MV-4-11 (cell line): ENCODE measurements at places on chromosomes 12 and 14.

- no peak for DNase-seq
Measured at GRCh38 chr12:67519484-67520433, 128.8 kb upstream of the DYRK2 start.

DNA sequence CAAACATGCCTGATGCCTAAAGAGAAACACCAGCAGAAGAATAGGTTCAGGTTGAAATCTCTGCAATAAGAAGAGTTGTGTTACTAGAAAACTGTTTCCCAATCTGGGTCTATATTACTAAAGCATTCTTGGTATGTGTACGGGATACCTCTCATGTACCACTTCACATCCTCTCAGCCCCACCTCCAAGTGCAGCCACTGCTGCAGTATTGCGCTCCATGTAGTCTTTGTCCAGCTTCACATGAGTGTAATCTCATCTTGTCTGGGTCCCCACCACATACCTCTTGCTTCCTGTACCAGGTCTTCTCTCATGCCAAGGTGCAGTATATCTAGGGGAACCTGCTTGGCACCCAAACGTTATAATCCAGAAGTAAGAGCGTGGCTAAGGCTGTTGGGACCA, 187.5 kb upstream of the EEA1 start:
- no peak for DNase-seq

DNA sequence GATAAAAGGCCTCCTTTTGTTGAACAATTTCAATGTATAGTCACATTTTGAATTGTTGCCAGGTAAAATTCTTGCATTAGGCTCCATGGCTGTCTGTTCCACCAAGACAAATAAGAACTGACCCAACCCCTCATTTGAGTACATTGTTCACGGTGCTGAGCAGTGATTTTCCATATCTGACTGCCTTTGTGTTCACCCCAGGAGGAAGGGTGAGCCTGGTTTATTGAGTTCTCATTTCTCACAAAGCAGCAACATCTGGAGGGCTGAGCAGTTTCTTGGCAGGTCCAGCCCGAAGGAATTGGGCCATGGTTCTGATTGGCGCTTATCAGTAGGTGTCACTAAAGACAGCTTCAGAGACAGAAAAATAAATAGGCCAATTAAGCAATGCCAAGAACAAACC, 149.1 kb downstream of the BMP4 start:
- DNase-seq = no peak

GRCh38 chr12:102682366-102683289, 202.3 kb upstream of the IGF1 start:
- peak; percentile 45 for DNase-seq

DNA sequence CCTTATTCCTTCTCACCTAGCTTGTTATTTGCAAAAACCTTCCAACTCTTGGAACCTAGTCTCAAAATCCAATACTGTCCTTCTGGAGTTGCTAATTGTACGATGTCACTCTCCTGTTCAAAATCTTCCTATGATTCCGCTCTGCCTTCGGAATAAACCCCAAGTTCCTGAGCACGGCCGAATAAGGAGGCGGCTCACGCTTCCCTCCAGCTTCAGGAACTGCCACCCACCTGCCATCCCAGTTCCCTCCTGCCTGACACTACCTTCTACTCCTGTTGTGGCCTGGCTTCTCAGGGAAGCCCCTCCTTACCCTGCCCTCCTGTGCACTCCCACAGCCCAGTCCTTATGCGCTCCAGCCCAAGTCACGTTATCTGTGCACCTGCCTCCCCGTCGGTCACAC, 73.2 kb downstream of the SETD3 start:
- no peak for DNase-seq

- DNase-seq = no peak
Measured at GRCh38 chr12:92398565-92399309, 253.1 kb upstream of the BTG1 start.

DNA sequence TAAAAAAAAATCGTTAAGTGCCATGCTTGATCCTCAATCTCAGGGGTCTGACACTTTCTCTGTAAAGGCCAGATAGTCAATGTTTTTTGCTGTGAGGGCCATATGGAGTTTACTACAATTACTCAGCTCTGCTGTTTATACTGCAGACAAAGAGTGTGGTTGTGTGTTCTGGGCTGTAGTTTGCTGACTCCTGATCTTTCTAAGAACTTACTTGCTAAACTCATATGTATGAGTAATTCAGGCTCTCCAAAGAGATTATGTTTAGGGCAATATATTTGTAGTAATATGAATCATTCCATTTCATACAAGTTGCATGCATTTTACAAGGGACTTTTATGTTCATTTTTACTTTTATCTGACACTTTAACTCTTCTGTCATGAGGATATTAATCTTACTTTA, 188.2 kb downstream of the TMTC2 start:
- DNase-seq = no peak

DNA sequence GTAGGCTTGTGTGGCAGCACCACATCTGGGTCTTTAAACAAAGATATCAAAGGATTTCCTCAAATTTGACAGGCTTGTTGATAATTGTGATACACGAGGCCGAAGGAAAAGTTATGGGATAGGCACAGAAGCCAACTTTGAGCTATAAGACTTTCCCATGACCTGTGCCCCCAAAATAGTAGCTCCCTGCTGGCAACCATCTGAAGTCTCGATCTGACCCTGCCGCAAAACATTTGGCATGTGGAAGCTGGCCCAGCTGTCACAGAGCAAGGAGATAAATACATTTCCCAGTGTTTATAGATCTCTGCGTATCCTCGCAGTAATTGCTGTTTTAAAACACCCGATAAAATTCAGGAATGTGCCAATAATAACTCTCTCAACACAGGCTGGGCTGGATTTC, 26.4 kb upstream of the RGS6 start:
- DNase-seq = no peak

DNA sequence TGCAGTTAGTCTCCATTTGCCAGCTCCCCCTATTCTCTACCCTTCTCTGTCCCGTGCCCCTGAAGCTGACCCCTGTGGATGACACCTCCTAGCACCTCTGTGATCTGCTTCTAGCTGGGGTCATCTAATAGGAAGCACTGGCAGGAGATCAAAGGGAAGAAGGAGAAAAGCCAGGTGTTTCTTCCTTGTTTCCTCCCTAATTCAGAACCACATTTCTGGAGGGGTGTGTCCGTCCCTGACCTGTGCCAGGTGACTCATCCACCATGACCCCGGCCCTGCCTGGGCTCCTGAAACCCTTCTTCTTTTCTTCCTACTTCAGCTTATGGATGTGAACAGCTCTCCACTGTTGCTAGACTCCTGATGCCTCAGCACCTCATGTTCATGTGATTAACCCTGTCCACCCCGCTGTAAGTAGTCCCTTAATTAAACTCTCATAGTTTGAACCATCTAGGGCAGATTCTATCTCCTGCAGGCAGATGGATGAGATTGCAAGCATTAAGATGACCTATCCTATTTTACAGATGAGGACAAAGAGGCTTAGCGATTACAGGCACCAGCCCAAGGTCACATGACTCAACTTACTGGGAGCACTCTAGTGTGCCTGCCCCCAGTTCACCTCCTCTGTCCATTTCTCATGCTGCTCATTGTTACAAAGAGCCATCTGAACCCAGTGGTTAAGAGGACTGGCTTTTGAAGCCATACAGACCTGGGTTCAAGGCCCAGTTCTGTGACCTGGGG, 770.5 kb downstream of the MED13L start:
- no peak for DNase-seq

- peak; percentile 4 for DNase-seq
Measured at GRCh38 chr12:63888908-63889635, 44.6 kb downstream of the SRGAP1 start.

GRCh38 chr12:30753233-30753632, 1.5 kb downstream of the CAPRIN2 start:
- no peak for DNase-seq

DNA sequence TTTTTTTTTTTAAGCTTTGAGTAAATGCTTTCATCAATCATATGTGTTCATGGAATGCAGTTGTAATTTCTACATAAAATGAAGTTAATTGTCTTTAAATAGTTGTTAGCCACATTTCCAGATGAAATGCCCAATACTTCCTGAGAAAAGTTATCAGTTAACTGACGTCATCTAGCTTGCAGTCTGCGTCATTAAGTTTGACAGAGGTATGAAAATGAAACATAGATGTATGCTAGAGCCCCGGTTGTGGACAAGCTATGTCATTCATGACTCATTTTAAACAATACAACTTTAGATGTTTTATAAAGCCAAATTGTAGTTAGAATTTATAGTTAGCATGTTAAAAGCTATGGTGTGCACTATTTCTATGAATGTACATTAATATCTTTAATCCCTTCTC, 90.7 kb downstream of the PLEKHA5 start:
- DNase-seq = no peak

DNA sequence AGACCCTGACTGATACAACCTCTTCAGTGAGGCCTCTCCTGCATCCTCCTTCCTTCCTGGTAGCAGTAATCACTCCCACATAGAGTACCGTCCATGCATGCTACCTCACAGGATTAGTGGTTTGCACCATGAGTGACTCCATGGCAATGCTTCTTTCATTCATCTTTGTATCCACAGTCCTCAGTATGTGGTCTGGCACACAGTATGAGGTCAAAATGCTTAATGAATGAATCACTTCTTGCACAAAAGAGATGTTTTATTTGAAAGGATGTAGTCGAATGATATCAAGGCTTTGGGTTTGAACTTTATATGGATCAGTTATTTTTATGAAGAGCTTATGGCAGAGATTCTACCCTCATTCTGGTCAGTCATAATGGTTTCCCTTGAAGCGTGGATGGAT, 42.2 kb downstream of the KCNA5 start:
- DNase-seq = no peak

DNA sequence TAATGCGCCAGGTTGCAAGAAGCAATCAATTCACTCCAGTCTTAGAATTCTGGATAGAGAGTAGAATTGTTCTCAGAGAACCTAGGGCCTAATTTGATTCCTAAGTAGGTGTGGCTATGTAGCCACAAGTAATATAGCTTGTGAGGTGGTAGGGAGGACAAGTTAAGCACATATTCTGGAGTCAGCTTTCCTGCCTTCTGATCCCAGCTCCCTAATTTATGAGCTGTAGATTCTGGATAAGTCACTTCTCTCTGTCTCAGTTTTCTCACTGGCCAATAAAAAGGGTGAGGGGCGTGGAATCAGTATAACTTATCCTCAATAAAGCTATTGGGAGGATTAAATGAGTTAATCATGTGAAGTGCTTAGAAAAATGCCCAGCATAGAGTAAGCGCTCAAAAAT, 3.0 kb upstream of the SNW1 start:
- DNase-seq = no peak

GRCh38 chr12:23898121-23898520, 51.3 kb downstream of the SOX5 start:
- no peak for DNase-seq

GRCh38 chr14:67951529-67952135, 132.1 kb downstream of the RAD51B start:
- no peak for DNase-seq

GRCh38 chr12:109639151-109639872, 65.7 kb downstream of the MVK start:
- DNase-seq = no peak

DNA sequence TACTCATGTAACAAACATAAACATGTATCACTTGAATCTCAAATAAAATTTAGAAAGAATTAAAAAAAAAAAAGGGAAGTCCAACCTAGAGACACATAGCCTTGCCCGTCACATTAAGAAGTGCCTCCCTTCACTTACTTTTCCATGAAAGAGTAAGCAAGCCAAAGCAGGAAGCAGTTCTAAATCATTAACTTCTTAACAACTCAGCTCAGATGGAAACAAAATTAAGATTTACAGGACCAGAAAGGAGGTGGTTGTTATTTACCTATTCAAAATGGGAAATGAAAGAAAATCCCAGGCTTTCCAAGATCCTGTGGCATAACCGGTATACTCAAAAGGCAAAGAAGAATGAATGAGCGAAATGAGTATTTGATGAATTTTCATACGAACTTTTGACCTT, 258.6 kb upstream of the DCN start:
- no peak for DNase-seq

DNA sequence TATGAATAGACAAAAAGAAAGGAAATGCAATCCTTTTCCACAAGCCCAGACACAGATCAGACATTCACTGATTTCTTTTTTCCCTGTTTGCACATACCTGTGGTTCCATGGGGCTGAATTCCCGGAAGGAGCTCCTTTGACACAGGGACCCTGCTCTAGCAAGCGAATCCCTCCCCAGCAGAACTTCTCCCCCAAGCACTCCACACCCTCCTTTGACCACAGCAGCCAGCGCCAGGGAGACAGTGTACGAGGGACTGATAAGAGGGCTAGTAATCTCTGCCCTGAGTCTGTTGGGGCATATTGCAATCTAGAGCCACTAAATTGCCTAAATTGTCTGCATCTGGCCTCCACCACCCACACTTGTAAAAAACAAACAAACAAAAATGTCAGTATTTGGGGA, 83.4 kb upstream of the NTF3 start:
- DNase-seq = no peak

DNA sequence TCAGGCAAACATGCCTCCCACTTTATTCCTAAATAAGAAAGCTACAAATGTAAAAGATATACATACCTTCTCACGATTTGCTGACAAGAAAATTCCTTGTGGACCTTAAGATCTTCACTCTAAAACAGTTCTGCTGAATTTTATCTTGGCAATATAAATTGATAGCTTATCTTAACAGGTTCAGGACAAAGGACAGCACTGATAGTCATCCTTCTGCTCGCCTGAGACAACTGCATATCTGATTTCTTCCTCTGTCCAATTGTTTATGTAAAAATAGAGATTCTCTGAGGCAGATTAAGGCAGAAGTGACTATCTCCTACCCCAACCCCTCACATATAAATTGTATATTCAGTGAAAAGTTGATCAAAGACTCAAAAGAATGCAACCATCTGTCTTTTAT, 44.9 kb downstream of the CAPZA3 start:
- no peak for DNase-seq

GRCh38 chr12:108424026-108424425, 84.9 kb upstream of the CMKLR1 start:
- DNase-seq = no peak

DNA sequence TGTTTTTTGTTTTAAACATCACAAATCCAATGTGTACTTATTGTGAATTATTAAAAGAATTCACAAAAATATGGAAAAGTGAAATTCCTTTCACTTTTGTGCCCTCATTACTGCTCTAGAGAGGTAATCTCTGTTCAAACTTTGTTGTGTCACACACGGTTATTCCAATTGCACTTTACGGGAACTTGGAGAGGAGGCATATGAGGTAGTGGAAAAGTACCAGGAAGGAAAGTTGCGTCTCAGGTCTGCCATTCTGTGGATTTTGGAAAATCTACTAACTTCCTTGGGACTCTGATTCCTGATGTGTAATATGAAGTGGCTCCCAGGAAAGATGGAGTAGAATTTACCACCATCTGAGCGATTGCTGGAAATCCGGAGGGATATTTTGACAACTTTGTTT, 90.9 kb upstream of the DCN start:
- no peak for DNase-seq

DNA sequence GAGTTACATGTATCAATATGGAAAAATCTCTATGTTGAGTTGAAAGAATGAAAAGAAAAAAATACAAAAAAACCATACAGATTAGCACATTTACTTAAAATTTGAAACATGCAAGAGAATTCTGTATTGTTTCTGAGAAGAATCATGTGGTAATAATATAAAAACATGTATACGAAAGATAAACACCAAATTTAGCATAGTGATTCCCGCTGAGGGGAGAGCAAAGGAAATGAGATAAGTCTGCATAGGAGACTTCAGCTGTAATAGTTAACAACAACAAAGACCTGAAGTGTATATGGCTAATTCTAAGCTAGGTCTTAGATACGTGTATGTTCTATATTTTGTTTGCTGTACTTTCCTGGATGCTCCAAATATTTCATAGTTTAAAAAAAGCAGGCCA, 46.5 kb downstream of the FNTB start:
- DNase-seq = no peak

- peak; percentile 50 for DNase-seq
Measured at GRCh38 chr12:89051065-89051677, 301.1 kb downstream of the DUSP6 start.
